ENCODE measurements at places on chromosomes 3 and 15.

GRCh38 chr3:64276131-64276530 is 50.9 kb upstream of the PRICKLE2 start:
- no peak for DNase-seq

DNA sequence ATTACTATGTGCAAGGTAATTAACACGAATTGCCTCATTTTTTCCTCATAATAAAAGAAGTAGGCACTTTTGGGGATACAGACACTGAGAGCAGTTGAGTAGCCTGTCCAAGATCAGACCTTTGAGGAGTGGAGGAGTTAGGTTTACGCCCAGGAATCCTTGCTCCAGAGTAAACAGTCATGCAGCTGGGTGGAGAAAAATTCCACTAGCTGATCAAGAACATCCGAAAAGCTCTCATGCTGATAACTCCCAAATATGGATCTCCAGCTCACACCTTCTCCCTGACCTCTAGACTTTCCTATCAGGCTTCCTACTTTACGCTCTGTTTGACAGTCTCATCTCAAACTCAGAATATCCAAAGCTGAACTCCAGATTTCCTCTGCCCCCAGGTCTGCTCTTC is 53.3 kb downstream of the ST6GAL1 start:
- DNase-seq = no peak

DNA sequence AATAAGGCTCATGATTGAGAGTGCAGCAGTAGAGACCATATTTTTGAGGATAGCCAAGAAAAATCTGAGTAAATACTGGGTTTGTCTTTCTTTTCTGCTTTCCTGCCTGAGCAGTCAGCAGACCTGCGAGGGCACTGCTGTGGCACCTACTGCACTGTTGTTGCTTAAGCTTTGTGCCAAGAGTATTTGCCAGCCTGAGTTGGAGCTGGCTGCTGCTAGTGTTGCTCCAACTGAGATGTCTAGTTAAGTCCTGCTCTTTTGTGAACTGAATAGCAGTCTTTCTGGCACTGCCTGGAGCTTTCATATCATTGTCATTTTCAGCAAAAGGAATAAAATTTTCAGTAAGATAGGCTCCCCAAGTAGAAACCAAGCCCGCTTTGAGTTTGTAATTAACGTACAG is 214.5 kb upstream of the P2RY1 start:
- no peak for DNase-seq

GRCh38 chr3:52453496-52454249 is at the start of gene TNNC1:
TSS of gene TNNC1 (minus strand) at chr3:52454041. CDS start at chr3:52454015, 26 bp downstream.
- DNase-seq = no peak

DNA sequence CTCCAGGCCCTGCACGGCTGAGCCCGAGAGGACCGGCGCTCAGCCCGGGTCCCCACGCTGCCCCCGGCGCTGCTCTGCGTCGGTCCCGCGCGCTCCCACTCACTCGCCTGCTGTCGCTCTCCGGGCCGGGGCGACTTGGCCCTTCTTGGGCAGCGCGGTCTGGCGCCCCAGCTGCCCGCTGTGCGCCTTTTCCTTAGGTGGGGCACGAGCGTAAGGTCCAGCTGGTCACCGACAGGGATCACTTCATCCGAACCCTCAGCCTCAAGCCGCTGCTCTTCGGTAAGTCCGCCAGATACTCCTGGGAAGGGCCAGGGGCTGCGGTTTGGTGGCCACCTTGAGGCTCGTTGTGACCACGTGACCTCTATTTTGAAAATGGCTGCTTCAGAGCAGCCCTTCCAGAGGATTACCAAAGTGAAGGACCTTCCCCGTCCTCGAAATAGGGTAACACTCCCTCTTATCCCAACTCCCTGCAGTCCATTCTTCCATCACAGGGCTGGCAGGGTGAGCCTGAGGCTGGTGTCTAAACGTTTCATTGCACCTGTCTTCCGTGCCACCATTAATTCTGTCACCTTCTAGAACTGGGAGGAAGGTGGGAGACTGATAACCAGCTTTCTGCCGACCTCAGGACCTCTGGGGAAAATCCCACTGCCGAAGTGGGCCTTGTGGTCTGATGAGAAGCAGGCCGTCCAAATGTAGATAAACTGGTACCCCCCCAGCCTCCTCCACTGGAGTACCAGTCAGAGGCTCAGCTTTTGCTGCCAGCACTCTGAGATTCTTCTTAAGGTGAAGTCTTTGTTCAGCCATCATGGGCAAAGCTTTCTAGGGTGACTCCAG is 812 bp downstream of the P4HTM start:
- DNase-seq = no peak

GRCh38 chr3:39273119-39273518 is 6.7 kb downstream of the CX3CR1 start:
- no peak for DNase-seq

DNA sequence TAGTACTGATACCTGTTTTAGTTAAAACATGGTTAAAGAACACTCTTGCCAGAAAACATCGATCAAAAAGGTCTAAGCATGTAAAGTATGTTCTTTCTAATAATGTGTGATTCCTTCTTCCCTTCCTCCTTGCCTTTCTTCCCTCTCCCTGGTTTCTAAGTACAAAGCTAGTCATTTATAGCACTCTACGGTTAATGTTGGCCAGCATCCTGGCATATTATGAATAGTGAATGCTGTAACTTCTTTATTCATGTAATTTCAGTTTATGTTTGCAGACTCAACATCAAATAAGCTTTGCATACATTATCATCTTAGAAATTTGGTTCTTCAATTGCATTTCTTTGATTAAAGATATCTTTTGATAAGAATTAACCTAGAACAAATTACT is 27.1 kb downstream of the P2RY12 start:
- no peak for DNase-seq

GRCh38 chr3:126259411-126260391 is 79.3 kb upstream of the ALDH1L1 start:
- DNase-seq = no peak

DNA sequence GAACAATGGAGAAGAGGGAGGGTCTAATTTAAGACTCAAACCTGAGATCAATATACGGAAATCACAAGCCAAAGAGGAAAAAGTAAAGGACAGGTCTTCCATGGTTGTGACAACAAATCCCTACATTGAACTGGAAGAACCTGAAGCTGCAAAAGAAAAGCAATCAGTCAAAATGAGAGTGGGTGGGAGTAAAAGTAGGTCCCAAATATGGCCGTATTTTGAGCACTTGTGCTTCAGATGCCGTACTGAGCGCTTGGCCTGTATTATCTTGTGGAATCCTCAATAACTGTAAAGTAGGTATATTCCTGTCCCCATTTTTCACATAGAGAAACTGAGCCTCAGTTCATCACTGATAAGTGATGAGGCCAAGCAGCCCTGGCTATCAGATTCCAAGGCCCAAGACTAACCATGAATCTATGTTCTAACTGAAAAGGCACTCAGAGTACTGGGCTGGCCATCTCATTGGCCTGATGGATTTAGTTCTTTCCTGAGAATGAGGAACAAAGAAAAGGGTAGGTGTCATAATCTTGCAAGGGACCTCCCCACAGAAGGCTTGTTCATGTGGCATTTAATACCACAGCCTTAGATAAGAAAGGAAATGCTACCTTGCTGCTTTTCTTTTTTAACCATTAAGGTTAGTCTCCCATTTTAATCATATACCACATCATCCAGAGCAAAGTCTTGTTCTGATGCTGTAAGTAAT is 52.5 kb downstream of the LRRN1 start:
- no peak for DNase-seq

DNA sequence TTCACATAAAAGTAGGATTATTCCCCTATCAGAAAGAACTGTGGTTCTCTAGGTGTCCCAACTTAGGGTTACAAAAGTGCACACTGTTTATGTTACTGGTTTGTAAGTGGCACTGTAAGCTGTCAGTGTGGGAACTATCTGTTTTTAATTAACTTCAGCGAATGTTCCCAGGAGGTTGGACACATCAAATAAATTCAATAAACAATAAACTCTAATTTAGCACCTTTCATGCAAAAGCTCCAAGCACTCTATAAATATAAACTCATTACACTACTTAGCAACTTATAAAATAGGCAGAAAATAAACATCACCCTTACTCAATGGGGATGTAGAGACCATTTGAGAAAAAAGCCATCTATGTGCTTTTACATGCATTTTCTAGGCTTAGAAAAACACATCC is 168.4 kb upstream of the SLC2A2 start:
- no peak for DNase-seq

GRCh38 chr15:91214675-91215590 is 114.9 kb downstream of the SV2B start:
- no peak for DNase-seq

- DNase-seq = no peak
These were observed 844 bp upstream of the UQCC5 start for GRCh38 chr3:52535411-52536111.

DNA sequence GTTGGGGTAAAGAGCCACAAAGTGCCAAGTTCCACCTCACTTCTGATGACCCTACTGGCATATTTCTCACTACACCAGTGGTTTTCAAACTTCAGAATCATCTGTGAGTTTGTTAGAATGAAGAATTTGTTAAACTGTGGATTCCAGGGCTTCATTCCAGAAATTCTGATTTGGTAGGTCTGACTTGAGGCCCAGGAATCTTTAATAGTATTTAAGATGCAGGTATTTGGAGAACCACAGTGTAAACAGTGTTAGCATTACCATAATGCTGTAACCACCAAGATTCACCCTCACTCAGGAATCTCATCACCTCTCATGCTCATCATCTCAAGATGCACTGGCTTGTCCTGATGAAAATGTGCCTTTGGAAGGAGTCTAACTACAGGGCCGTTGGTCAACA is 6.0 kb downstream of the KCNMB3 start:
- DNase-seq = peak; percentile 54

DNA sequence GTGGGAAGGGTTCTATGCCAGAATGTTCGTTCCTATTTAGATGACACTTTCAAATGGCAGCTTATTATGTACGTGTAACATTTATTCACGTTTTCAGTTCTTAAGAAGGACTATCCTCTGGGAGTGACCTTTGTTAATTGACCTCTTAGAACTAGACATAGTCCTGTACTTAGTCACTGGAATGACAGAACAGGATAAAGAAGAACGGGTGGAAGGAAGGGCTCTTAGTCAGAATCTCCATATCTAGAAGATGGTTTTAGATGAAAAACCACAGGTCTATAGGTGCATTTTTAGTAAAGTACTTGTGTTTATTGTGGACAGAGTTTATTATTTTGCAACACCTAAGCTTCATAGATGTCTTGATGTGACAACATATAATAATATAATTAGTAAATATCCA is 6.5 kb downstream of the METTL6 start:
- no peak for DNase-seq

GRCh38 chr3:187942658-187943241 is 197.5 kb upstream of the BCL6 start:
- no peak for DNase-seq

DNA sequence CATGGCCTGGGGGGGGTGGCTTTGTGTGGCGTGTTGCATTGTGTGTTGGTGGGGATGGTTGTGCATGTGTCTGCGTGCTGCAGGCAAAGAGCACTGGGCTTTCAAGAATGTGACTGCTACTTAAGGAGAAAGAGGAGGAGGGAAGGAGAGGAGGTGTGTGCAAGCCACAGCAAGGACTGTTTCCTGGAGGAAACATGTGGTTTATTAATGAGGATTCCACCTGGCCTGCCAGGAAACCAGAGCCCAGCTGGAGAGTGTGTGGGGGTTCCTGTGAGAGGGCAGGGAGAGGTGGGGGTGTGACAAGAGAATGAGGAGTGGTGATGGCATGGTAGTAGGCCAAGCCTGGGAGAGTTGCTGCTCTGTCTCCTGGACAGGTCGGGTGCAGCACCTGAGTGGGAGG is 258.1 kb upstream of the ROPN1 start:
- DNase-seq = no peak

- no peak for DNase-seq
These were observed 5.9 kb downstream of the LRRC28 start for GRCh38 chr15:99257107-99257750.

- DNase-seq = peak; percentile 30
These were observed 30.5 kb downstream of the CLASP2 start for GRCh38 chr3:33687406-33688010.

DNA sequence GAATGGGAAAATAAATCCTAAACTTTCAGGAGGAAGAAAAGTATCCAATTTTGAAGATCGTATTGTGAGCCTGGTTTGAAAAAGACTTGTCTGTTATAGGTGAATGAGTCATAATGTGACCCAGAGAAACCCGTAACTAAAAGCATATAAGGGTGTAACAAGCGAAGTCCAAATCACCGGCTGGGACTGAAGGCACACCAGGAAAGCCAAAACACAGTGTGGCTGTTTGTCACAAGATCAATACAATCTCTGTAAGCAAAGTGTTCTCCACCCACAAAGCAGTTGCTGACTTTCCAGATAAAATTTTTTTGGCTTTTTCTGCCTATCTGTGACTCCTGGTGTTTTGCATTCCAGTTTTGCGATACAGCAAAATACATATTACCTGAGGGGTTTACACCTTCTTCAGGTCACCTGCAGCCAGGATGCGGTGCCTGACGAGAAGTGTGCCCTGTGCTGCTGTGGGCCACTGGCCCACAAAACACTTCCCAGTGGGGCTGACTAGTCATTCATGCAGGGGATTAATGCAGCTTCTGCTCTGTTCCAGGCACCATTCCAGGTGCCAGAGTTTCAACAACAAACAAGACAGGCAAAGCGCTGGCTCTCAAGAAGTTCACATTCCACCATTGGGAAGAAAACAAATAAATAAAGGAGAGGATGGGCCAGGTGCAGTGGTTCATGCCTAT is 14.4 kb downstream of the HES1 start:
- no peak for DNase-seq

- peak; percentile 68 for DNase-seq
These were observed 233.3 kb downstream of the OPA1 start for GRCh38 chr3:193826159-193826795.

GRCh38 chr3:73401059-73401458 is 223.7 kb downstream of the PDZRN3 start:
- DNase-seq = no peak

GRCh38 chr3:87625876-87626275 is 349.5 kb upstream of the POU1F1 start:
- peak; percentile 8 for DNase-seq

DNA sequence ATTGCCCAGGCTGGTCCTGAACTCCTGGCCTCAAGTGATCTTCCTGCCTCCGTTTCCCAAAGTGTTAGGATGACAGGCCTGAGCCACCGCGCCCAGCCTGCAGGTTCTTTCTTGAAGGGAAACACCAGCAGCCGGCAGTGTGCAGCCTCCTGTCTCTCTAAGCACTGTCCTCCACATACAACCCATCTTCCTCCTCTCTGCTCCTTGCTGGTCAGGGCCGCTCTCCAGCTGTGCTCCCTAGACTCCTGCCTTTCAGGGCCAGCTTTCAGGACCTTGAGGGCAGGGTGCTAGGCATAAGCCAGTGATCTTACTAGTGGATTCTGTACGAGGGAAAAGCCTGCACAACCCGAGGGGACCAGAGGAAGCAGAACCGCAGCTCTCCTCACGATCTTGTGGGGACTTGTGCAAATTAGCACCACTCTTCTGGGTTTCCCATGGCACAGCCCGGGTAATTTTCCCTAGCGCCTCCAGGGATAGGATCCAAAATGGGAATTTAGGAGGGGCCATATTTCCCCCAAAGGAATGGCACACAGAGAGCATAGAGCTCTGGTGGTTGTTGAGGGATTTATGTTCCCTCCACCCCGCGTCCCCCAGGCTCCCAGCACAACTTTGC is 18.2 kb upstream of the CORO2B start:
- no peak for DNase-seq

- DNase-seq = no peak
These were observed 5.4 kb downstream of the CRYGS start for GRCh38 chr3:186538779-186539178.

- DNase-seq = no peak
These were observed 150.9 kb downstream of the RYR3 start for GRCh38 chr15:33461671-33462070.

GRCh38 chr3:42935472-42935871 is 29.5 kb downstream of the ZNF662 start:
- no peak for DNase-seq
